ENCODE measurements at places on chromosomes 7 and 10.

- no peak for DNase-seq
Observed at GRCh38 chr10:639001-639750, 50.3 kb downstream of the DIP2C start.

DNA sequence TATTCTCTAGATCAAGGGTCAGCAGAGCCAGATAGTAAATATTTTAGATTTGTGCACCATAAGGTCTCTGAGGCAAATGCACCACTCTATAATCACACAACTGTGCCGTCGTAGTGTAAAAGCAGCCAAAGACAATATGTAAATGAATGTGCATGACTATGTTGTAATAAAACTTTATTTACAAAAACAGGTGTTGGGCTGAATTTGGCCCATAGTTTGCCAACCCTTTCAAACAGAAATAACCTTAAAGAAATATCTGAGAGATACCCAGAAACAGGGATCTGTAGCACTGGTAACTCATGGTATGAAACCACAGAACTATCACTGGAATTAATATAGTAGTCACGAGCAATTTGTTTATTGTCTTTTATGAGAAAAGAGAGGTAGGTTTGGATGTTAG, 86.0 kb downstream of the ARID5B start:
- DNase-seq: no peak

GRCh38 chr7:71454981-71455380, 323.0 kb downstream of the GALNT17 start:
- no peak for DNase-seq

DNA sequence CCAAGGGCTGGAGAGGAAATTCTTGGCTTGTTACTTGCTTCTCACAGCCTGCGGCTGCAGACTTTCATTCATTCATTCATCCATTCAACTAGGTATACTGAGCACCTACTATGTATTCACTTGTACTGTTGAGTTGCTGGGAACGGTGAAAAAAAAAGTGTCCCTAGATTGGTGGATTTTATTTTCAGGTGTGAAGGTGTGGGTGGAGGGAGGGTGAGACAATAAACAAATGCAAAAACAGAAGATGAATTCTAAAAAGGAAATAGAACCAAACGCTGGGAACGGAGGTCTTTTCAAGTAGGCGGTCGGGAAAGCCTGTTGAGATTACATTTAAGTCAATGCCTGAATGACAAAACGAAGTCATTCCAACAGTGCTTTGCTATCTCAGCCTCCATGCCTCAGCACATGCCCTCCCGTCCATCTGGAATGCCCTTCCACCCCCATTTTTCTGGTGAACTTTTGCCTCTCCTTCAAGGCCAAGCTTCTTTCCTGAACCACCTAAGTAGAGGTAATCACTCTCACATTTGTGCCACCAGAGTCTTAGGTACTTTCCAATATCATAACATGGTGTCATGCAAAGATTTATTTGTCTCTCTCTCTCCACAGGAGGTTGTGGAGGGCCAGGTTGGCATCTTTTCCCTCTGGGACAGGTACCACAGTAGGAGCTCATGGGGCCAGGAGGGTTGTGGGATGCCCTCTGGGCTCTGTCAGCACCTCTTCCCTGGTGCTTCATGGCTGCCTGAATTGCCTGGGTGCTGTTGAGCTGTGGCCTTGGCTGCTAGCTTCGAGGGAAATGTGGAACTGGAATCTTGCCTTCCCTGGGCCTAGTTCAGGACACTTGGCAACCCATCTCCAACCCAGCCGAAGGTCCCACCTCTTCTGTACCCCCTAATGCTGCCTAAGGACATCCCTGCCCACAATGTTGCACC, 5.5 kb downstream of the NKX2-3 start:
- no peak for DNase-seq

- DNase-seq: no peak
Observed at GRCh38 chr7:135562720-135563119, 5.0 kb downstream of the NUP205 start.

DNA sequence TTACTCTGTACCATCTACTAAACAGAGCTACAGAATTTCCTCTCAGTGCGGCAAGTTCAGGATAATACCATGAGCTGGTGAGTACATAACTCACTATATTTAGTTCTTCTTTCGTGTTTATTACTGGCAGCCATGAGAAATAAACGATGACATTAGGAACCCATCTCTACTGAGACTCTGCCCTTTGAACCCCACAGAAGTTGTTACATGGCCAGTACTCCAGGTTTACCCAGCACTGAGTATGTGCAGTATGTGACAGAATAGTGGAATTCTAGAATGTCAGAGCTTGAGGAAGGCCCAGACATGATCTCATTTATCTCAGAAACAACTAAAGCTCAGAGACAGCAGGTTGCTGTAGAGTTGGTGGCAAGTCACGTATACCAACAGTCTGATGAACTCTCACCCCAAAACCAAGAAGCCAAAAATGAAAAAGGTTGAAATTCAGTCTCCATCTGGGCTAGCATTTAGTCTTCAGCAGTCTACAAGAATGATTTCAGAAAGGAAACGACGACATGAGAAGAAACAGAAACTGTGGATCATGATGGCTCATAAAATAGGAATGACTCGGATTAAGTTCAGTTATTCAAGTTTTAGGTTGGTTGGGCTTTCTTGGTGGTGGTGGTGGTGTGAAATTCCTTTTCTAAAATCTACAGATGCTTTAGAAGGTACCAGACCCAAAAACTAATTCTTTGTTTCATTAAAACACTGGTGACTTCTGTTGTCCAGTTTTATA, 78.5 kb downstream of the SORBS1 start:
- no peak for DNase-seq

Measured in activated naive CD4-positive, alpha-beta T cell (primary cell).